ENCODE measurements at places on chromosomes 3 and 15. TPM values are rescaled to one million over a fixed set of nuclear protein-coding genes. Genes with fewer than 3 reads are reported as not detected.

The FMN1 gene
- 3.9 TPM for total RNA-seq

GRCh38 chr15:29480949-29481348 is 211.3 kb upstream of the NSMCE3 start:
- no peak for DNase-seq

DNA sequence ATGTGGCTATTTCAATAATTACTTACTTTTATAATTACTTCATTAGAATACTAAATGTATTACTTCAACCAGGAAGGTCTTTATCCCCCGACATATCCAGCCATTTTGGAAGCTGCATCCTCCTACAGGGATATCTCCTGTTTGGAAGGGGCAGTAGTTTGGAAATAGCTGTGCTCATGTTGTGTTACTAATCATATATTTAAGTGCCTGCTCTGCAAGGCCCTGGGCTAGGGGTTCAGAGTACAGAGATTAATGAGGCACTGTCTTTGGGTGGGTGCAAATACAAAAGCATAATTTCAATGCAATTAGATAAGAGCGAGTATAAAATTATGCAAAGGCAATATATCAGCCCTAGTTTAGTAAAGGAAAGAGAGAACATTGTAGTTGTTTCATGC is 146.3 kb upstream of the RARB start:
- DNase-seq, result no peak

GRCh38 chr3:194686816-194687637 is 1.3 kb downstream of the FAM43A start:
- no peak for DNase-seq

- no peak for DNase-seq
Observed at GRCh38 chr15:49323207-49323606, 99.8 kb upstream of the FGF7 start.

- no peak for DNase-seq
Observed at GRCh38 chr3:63967675-63968611, 55.4 kb downstream of the PSMD6 start.

Data from Panc1 (cell line).